ENCODE measurements at places on chromosomes 3 and 15.

GRCh38 chr3:58021072-58021959 lies 13.1 kb downstream of the FLNB start:
- DNase-seq, result no peak

DNA sequence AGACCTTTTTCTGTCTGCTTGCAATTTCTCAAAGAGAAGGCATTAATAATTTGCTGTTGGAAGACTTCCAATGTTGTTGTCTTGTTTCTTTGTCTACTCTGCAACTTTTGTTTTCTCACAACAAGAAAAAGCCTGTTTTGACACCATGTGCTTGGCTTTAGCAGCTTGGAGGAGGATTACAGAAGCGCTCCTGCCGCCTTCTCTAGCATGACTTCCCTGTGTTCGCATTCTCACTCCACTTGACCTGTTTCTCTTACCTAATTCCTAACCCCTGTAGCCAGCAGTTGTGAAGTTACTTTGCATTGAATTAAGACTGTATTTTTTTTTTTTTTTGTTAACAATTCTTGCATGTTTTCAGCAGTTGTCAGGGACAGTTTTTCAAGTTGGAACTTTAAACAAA lies 235.3 kb upstream of the GOLIM4 start:
- DNase-seq, result no peak

DNA sequence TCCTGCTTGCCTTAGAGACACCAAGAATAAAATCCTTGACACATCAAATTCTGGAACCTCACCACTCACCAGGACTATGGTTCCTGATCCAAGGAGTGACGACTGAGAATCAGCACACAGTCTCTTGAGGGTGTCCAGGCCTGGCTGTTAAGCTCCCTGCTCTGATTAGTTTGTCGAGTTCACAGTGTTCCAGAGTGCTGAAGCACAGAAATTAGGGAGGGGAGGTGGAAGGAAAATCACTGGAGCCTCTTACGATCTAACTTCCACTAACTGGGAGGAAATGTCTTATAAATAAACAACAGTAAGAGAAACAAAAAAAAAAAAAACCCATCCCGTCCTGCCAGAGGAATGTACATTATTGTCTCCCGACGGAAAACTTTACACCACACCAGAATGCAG lies 330.2 kb downstream of the TIGIT start:
- DNase-seq, result no peak

GRCh38 chr3:27219127-27219845 lies 149.9 kb downstream of the NEK10 start:
- DNase-seq, result no peak

DNA sequence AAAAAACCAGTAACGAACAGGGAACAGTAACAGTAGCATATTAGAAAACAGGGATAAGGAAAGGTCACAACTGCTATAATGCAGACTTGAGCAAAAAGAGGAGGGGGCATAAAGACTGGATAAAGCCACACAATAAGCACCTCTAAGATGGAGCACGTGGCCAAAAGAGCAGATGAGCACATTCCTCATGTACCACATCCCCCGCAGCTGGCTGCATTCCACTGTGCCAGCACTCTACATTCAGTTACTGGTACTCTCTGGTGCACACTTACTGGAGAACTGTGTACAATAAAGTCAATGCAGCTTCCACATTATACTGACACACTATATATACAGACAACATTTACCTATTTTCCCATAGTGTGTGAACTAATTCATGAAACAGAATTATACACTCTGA lies 64.7 kb downstream of the UBE3A start:
- no peak for DNase-seq

GRCh38 chr3:42751609-42752008 lies 21.4 kb downstream of the CCDC13 start:
- DNase-seq, result no peak

DNA sequence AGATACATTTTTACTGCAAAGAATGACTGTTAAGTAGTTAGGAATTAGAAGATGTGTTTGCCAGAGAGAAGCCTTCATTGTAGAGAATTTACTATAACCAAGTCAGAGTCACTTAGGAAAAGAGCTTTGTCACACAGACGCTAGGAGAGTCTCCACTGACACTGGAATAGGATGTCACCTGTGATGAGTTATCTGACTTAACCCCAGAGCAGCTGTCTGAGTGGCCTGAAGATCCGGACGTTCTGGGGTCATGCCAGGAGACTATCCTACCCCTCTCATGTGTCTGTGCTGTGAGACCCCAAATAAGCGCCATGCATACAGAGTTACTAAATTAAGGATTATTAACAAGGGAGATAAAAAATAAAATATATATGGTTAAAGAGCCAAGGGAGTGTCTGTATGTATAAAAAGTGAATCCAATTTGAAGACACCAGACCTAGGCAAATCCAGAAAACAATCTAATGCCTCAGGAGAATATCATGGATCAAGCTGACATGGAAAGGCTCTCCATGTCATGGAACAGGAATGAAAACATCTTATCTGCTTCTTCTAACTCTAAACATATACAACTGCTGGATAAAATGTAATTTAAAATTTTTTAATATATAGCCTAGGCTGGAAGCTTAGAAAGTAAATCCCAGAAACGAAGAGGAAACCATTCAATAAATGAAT lies 43.5 kb downstream of the ITGB5 start:
- DNase-seq, result no peak

- no peak for DNase-seq
Observed at GRCh38 chr3:107684431-107684925, 161.7 kb downstream of the BBX start.

DNA sequence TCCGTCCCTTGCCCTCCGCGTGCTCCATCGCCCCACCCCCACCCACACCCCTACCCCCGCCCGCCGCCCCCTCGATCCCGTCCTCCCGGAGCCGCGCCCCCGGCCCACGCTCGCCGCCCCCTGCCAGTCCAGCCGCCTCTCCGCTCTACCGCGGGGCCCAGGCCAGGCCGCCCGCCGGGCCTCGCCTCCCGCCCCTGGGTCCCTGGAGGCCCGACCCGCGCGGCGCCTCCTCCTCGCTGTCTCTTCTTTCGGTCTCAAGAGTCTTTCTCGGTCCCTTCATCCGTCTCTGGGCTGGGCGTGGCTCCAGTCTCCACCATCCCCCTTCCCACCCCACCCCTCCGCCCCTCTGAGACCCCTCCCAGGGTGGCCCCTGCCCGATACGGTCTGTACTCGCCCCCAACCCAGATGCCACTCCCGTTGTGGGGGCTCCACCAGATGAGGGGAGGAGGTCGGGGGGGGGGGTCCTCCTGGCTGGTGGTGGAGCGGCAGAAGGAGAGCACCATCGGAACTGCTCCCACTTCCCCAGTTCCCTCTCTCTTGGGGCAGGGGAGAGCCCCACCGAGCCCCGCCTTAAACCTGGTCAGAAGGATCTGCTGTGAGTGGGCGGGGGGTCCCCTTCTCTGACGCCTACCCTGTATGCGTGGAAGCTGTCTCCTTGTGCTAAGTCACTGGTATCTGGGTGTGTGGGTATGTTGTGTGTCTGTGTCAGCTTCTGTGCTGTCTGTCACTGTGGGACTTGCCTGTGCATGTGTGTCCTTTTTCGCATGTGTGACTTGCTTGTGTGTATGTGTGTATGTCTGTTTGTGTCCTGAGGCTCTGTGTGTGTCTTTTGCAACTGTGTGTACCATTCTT lies 1.0 kb downstream of the PRKCD start:
- DNase-seq, result no peak

DNA sequence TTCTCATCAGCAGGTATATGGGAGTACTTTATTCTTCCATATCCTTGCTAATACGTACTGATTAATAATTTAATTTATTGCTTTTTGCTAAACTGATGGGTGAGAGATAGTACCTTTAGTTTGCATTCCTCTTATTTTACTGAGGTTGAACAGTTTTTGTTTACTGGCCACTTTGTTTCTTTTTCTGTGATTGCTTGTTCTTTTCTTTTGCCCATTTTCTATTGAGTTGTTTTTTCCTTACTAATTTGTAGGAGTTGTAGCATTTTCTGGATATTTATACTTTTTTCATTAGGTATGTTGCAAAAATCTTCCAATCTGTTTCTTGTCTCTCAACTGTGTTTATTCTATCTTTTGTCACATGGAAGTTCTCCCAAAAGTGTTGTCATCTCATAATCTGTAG lies 4.8 kb downstream of the PDCD6IP start:
- DNase-seq, result no peak

- no peak for DNase-seq
Observed at GRCh38 chr15:71294911-71295602, 179.8 kb downstream of the THSD4 start.

- DNase-seq, result no peak
Observed at GRCh38 chr15:33114374-33114717, 80.2 kb downstream of the FMN1 start.

GRCh38 chr3:143658861-143659260 lies 189.4 kb downstream of the SLC9A9 start:
- DNase-seq, result no peak

DNA sequence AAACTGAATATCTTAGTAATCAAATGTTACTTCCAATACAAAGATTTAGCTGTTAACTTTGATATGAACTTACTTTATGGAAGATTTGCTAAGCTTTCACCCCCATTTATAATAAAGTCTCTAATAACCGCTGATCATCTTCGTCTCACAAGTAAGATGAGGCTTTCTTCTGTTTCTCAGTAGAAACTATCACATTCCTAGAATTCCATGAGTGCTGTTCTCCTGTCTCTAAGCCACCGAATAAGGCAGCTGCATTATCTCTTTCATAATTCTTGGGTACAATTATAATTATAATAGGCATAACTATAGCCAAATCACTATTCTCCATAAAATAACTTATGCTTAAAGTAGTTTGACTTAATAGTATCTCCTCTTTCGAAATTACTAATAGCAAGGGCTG lies 18.3 kb upstream of the SETMAR start:
- DNase-seq, result no peak

DNA sequence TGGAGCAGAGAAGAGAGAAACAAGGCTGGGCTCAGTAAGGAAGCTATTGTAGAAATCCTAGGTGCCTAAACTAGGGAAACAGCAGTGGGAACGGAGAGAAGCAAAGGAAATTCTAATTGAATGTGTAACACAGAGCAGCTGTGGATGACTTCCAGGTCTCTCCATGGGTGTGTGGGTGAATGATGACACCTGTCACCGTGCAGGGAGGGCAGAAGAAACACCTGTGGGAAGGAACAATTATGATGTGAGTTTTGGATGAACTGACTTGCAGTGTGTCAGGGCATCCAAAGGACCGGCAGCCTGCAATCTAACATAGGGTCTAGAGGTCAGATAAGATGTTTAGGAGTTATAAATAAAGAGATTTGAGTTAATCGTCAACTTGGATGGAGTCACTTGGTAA lies 144.2 kb downstream of the RYR3 start:
- DNase-seq, result no peak

- no peak for DNase-seq
Observed at GRCh38 chr3:124221422-124221821, 229.5 kb upstream of the ROPN1 start.

DNA sequence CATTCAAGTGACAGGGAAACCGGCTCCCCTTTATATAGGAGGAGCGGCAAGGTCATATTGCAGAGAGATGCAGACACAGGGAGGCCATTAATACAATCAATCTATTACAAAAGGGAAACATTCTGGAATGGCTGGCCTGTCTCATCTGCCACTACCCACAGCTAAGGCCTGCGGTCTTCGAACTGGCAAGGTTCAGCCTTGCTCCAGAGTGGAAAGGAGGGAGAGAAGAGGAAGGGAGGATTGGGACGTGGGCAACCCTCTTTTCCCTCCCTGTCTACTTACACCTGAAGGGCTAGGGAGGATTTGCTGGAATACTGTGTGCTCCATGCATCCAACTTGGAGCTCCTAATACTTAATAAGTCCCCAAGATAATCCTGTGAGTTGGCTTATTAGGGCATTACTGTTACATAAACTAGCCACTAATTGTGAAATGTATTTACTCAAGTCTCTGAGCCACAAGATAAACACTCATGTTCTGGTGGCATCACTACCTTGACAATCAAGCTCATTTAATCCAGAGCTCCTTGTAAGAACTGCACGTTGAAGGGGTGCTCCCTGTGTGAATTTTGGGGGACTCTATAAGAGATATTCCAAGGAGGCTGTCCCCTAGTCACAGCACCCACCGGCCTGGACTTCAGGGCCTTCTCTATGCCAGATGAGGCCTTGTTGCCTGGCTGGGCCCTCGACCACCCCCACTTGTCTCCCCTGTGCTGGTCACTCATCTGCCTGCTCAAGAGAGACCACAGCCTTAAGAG lies 19.7 kb upstream of the CCDC174 start:
- DNase-seq, result no peak

DNA sequence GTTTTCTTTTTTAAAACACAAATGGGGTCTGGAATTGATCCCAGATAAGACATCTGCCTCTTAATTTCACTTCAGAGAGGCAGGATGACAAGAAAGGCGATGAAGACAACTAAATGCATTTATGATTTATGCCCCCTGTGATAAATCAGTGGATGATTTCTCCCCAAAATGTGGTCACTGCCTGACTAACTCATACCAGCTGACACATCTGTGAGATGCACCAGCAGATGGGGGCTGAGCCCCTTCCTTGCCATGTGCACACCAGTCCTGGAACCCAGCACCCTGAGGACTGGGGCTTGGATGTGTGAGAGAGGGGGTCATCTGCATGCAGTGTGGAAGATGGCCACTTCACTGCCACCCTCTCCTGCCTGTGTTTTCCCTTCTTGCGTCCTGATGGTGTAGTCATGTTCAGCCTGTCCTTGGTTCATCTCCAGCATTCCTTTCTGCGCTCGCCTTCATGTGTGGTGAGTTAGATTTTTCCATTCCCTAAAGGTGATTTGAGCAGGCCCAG lies 264.3 kb downstream of the LRTM1 start:
- DNase-seq, result no peak

- DNase-seq, result no peak
Observed at GRCh38 chr15:97903971-97904572, 56.4 kb upstream of the ARRDC4 start.

- no peak for DNase-seq
Observed at GRCh38 chr15:34359416-34359815, 7.6 kb downstream of the LPCAT4 start.

GRCh38 chr15:98441599-98441998 lies 206.7 kb upstream of the IGF1R start:
- DNase-seq, result no peak

DNA sequence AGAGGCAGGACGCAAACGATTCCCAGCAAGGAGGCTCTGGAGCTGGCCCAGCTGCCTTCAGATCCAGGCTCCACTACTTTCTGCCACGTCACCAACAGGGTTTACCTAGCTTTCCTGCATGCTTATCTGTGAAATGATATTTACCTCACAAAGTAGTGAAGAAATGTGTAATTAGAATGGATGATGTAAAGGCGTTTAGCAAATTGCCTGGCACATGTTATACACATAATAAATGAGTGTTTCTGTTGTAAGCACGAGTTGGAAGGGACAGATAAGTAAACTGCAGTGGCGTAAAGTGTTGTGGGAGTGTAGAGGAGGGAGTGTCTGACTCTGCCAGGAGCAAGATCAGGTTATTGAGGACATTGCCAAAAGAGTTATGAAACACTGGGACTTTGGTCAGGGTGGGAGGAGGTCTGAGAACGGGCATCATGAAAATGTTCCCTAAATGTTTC lies 3.5 kb upstream of the CHAC1 start:
- DNase-seq, result no peak
